ENCODE measurements at places on chromosomes 3 and 15.
A peak's percentile ranks its signal among the peaks of the same experiment; 100 is the strongest.

- DNase-seq = peak; percentile 26
Measured at GRCh38 chr3:47283193-47283537, 421 bp downstream of the KLHL18 start.

DNA sequence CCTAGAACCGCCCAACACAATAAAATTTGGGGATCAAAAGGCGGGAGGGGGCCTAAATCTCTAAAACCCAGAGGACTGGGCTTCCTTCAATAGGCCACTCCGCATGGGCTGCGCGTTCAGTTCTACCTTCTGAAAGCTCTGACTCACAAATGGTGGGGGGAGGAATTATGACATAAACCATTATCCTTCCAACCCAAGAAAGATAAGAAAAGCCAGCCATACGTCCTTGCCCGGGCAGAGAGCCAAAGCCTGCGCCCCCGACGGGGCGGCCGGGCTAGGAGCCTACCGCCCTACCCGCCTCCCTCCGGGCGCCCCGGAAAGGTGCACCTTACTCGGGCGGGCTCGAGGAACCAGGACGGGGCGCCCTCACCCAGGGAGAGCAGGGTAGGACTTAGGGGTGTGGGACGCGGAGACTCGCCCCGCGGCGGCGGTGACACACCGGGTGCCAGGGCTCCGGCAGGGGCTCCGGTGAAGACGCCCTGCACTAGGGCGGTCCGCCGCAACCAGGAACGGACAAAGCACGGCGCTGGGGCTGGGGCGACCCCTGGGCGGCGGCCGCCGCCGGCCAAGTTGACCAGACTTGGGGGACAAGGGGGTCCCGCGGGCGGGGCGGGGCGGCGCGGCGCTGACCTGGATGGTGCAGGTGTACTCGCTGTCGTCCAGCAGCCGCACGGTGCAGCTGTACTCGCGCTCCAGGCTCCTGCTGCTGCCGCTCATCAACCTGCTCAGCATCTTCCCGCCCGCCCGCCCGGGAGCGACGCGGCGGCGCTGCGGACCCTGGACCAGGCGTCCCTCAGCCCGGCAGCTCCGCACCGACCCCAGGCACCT lies 534 bp downstream of the FRMD5 start:
- peak; percentile 35 for DNase-seq

DNA sequence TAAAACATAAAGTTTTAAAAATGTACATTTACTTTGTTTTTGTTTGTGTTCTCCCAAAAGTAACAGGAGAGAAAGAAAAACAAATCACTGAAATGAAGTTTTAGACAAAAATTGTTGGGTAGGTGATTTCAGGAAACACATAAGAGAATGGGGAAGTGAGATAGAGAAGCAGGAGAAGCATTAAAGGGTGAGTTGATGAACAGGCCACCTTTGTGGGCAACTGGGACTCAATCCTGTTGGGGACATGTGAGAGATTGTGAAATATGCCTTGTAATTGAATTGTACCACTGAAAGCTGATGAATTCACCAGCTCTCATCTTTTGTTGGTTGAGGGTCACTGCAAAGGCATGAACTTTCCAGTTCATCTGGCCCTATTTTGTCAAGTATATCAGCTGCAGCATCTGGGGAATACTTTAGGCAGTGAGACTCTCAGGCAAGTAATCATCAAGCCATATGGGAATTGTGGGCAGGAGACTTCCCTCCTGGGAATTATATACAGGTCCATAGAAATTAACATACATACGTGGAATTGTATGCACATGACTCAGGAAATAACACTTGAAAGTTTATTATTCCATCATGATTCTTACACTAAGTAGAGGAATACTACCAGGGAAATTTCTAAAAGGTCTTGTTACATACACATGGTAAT lies 181.0 kb downstream of the ZBBX start:
- DNase-seq = no peak

GRCh38 chr3:19945969-19946831 lies 697 bp upstream of the RAB5A start:
- DNase-seq = peak; percentile 1

GRCh38 chr3:191432162-191432561 lies 28.8 kb upstream of the PYDC2 start:
- DNase-seq = no peak

GRCh38 chr3:50806806-50807205 lies 132.1 kb downstream of the DOCK3 start:
- DNase-seq = no peak

DNA sequence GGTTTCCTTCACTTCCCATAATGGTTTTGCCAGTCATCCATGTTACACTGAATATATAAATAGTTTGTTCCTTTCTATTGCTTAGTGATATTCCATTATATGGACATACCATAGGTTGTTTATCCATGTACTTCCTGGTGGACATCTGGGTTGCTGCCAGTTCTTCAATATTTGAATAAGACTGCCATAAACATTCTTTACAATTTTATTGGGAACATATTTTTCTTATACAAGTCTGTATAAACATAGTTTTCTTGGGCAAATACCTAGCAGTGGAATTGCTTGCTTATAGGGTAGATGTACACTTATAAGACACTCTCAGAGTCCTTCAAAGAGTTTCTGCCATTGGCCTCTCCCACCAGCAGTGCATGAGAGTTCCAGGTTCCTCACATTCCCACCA lies 231.4 kb downstream of the OPA1 start:
- DNase-seq = no peak

DNA sequence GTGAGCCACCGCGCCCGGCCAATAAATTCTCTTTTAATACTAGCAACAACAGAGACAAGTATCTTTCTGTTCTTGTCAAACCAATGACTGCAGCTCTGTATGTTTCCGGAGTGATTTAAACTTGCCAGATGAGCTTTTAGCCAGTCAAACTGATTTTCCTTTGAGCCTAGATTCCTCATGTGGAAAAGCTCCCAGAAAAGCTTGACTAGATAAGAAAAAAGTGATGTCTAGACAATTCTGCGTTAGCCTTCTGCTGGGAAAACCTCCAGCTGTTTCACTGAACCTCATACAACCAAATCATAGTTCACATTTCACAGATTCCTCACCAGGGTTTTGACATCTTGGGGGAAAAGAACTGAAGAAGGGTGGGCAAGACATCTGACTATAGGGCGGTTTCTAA lies 78.6 kb downstream of the MAGI1 start:
- no peak for DNase-seq

DNA sequence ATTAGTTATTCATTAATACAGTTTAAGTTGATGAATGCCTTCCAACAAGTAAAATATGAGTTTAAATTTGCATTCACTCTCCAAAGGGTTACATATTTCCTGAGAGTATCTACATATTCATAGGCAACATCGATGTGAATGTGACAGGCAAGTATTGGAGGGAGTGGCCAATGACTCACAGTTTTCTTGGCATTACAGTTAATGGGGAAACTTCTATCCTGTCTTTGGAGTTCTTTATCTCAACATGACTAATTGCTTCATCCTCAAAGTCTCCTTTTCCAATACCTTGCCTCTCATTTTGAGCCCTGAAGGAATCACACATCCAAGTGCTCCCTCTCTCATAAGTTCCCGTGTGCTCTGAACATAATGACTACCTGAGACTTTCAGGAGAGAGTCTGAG lies 439.7 kb upstream of the FRG2C start:
- DNase-seq = no peak

- no peak for DNase-seq
Measured at GRCh38 chr3:183193762-183194689, 31.5 kb upstream of the LAMP3 start.

- no peak for DNase-seq
Measured at GRCh38 chr15:54681584-54681983, 515.2 kb downstream of the RSL24D1 start.

GRCh38 chr3:173635826-173636225 lies 238.3 kb downstream of the NLGN1 start:
- no peak for DNase-seq

- DNase-seq = no peak
Measured at GRCh38 chr15:68558318-68559305, 20.2 kb upstream of the CORO2B start.

GRCh38 chr3:87207460-87207859 lies 19.6 kb upstream of the CHMP2B start:
- no peak for DNase-seq

DNA sequence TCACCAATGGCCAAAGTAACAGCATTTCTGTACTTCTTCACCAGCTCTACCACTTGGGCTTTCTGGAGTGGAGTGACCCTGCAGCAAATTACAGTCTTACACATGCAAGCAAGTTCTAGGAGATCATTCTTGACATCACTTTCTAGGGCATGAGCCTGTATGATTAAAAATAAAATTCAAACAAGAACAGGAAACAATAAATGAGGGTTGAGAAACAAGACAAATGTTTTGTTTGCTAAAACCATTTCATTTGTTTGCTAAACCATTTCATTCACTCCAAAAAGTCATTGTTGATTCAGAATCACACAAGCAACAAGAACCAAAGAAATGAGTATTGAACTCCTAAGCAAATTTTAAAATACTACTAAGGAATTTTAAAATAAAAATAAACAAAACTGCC lies 220.9 kb downstream of the ATP8B4 start:
- DNase-seq = no peak

DNA sequence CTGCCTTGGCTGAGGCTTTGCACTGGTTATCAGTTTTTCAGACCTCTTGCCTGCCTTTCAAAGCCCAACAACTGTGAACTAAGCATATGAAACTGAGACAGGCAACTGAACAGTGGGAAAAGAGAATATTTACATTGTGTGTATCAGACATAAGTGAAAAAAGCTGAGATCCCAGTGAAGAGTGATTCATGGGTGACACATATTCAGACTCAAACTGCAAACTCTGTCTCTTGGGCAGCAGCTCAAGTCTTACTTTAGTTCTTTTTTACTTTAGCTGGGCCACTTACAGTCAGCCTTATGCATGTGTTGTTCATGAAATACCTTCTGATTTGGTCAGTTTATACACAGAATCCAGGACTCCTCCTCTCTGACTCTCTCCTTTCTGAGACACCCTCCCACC lies 19.2 kb downstream of the SUCLG2 start:
- DNase-seq = no peak

- DNase-seq = no peak
Measured at GRCh38 chr3:115876876-115877614, 253.7 kb downstream of the GAP43 start.

DNA sequence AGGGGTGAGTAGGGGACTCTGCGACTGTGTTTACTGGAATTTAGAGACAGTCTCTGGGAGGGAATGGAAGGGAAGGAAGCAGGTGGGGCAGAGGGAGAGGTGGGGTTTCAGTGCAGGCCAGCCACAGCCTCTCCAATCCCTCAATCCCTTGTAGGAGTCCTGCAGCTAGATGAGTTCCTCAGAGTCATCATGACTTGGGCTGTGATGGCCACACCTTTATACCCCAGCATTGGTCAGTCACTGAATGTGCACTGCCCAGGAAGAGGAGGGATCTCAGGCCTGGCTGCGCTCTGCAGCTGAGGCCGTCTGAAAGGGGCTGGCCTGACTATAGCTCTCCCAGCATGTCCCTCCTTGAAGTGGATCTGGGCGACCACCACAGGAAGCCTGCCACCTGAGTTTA lies 67.3 kb upstream of the GLCE start:
- DNase-seq = peak; percentile 48

DNA sequence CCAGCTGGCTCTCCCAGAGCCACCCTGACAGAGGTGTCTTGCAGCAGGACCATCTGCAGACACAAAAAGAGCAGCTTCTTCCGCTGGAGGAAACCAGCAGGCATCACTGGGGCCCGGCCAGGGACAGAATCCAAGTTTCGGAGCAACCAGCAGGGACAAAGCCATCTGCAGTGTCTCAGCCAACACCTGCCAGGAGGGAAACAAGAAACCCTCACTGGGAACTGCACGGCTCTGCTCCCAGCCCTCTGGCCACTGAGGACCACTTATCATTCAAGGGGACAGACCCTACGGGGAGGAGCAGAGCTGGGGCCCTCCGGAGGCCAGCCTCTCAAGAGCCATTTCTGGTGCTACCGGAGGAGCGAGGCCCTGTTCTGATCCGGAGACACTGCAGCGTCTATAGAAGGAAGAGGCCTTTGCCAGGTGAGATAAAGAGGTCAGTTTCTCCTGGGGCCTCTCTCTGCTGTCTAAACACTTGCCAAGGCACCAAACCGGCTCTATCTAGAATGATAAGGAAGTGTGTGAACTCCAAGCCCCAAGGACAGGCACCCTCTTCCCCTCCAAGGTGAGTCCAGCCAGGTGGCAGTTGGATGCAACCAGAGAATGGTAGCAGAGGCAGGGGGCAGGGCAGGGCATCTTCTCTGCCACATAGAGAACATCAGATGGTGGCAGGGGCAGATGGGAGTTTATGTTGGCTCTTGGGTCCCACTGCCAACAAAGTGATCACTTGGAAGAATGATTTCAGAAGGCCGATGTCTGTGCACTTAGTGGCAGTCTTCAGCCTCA lies 89.0 kb downstream of the CHSY1 start:
- DNase-seq = no peak

GRCh38 chr3:139430493-139430892 lies 41.0 kb upstream of the COPB2 start:
- DNase-seq = no peak

- DNase-seq = peak; percentile 95
Measured at GRCh38 chr15:29668120-29668602, 154.1 kb downstream of the TJP1 start.

DNA sequence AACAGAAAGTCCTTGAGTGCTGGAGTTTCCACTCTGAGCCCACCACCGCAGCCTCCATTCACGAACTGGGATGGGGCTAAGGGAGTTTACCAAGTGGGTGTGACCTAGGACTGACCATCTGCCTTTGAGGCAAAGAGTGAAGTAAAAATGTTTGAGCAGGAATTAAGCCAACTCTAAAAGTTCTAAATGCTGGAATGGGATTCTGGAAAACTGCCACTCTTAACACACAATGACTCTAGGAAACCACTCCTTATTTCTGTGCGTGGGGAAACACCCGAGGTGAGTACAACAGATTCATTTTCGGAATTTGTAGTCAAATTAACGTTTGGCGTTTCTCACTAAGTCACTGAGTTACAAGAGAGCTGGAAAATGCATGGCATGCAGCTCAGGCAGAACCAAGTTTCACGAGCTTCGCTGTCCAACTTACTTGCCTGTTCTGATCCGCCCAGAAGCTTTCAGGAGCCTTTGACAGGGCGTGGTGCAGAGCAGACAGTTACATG lies 31.6 kb downstream of the ISL2 start:
- peak; percentile 20 for DNase-seq

- no peak for DNase-seq
Measured at GRCh38 chr3:195007151-195007550, 263.8 kb downstream of the XXYLT1 start.

GRCh38 chr3:4666071-4666470 lies 172.9 kb downstream of the ITPR1 start:
- DNase-seq = no peak

DNA sequence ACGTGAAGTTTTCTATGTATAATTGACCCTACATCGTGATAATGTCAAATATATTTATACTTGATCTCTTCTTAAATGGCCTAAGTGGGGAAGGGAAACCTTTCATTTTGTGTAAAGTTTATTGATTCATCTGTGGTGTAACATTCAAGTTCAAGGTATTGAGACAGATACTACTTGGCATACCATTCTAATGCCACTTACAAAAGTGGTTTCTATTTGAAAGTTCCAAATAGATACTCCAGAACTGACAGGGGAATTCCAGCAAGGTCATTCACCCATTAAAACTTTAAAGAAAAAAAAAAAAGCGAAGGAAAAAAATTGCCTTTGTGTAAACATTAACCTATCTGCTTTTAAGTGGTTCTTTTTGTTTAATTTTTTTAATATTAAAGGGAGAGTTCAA lies 45.3 kb upstream of the MAP3K13 start:
- DNase-seq = peak; percentile 15

All from lung microvascular endothelial cell (primary cell).